HCEC 1CT (cell line): ENCODE measurements at places on chromosomes 3 and 15.

- DNase-seq: no peak
Measured at GRCh38 chr3:47605652-47606051, 27.0 kb upstream of the CSPG5 start.

DNA sequence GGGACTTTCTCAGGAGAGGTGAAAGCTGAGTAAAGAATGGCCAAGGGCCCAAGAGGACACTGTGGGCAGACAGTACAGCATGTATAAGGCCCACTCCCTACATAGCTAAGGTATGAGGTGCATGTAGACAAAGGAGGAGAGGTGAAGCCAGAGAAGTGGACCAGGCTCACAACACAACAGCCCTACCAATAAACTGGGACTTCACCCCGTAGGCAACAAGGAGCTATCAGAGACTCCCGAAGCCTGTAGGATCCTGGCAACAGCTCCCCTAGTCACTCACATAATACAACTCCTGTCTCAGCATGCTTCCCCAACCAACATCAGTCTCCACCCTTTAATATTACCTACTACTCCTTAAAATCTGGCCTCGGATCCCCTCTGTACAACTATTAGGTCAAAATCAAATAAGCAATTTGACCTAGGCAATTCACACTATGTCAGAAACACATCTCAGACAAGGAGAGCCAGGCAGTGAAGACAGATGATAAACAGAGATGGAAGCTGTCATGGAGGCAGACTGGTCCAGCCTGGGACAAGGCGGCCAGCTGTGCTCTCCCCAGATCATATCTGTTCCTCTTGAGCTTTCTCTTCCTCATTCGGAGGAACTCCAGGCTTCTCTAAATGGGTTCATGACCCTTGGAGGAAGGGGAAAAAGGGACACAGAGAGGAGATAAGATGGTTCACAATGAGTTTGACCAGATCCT is 1.4 kb downstream of the XXYLT1 start:
- no peak for DNase-seq

GRCh38 chr15:93298901-93299300 is 209.9 kb upstream of the RGMA start:
- DNase-seq: no peak

- DNase-seq: no peak
Measured at GRCh38 chr15:87743562-87743961, 513.0 kb downstream of the NTRK3 start.

GRCh38 chr15:47507221-47507985 is 209.9 kb upstream of the SEMA6D start:
- DNase-seq: no peak

- no peak for DNase-seq
Measured at GRCh38 chr3:175222356-175222755, 363.2 kb downstream of the NAALADL2 start.

GRCh38 chr3:113985541-113985940 is 37.7 kb downstream of the ZDHHC23 start:
- DNase-seq: no peak

DNA sequence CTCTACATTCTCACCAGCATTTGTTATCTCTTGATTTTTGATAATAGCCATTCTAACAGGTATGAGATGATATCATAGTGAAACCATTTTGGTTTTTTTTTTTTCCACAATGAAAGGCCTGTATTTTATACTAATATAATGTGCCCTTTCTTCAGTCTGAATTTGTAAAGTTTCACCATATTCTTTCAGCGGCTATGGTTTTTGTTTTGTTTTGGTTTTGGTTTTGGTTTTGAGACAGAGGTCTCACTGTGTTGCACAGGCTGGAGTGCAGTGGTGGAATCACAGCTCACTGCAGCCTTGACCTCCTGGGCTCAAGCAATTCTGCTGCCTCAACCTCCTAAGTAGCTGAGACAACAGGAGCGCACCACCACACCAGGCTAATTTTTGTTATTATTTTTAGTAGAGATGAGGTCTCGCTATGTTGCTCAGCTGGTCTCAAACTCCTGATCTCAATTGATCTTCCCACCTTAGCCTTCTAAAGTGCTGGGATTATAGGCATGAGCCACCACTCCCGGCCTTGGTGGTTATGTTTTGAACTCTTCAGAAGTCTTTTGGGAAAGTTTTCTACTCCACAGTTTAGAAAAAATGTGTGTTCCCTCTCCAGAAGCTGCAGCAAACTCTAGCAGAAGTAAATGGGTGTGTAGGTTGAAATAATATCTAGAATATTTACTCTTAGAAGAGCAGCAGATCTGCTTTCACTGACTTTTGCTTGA is 110.2 kb upstream of the UMPS start:
- no peak for DNase-seq

- DNase-seq: no peak
Measured at GRCh38 chr3:85554153-85554552, 595.4 kb downstream of the CADM2 start.

GRCh38 chr3:139848660-139849059 is 86.3 kb upstream of the CLSTN2 start:
- no peak for DNase-seq

DNA sequence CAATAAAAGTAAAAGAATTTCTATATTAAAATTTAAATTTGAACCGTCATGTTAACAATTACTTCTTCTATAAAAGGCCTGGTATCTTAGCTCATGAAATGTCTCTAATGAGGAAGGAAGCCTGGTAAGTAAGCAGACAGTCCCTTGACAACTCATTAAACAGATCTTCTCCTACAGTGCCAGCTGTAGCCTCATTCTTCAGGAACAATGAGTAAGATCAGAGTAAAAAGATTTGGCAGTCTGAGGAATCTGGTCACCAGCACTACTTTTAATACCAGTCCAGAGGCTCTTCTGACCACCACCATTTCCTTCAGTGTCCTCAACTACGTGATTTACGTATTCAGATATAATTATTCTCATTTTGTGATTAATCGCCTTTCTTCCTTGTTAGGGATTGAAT is 955.0 kb upstream of the ALCAM start:
- DNase-seq: no peak

GRCh38 chr15:36879568-36880222 is 220.7 kb downstream of the MEIS2 start:
- DNase-seq: no peak

- DNase-seq: peak; percentile 97
Measured at GRCh38 chr3:159128628-159129027, 326.8 kb downstream of the MFSD1 start.

- DNase-seq: no peak
Measured at GRCh38 chr3:197426121-197426566, 127.7 kb upstream of the DLG1 start.

GRCh38 chr15:74226761-74227540 is 9.2 kb upstream of the CCDC33 start:
- no peak for DNase-seq

DNA sequence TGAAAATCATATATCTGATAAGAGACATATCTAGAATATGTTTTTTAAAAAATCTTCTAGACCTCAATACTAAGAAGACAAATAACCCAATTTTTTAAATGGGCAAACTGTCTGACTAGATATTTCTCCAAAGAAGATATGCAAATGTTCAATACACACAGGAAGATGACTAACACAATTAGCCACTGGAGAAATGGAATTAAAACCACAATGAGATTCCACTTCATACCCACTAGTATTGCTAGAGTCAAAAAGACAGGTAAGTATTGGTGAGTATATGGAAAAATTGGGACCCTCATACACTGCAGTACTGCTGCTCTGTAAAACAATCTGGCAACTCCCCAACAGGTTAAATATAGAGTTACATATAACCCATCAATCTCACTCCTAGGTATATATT is 33.1 kb upstream of the TOPAZ1 start:
- DNase-seq: no peak

DNA sequence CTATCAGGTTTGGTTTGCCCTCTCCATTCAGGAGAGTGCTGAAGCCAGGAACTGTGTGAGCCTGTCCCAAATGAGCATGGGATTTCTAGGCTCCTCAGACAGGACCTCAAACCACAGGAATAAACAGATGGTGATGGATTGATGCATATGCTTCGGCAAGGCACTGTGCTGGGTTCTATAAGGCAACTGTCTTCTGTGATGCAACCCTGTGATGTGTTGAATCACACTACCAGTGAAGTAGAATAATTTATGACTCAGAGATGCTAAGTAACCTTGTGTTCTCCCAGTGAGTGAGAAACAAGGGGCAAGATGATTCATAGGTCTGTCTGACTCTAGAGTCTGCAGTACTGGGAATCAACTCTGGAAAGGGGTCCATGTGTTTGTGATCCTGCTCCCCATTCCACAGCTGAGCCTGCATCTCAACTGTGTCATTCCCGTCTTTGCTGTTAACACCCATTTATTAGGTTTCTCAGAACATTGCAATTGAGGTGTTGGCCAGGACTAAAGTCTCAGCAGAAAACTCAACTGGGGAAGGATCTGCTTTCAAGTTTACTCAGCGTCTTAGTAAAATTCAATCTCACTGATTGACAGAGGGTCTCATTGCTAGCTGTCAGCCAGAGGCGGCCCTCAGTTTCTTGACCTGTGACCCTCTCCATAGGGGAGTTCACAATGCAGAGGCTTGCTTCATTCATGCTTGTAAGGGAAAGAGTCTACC is 510.1 kb upstream of the CFAP20DC start:
- DNase-seq: peak; percentile 99

DNA sequence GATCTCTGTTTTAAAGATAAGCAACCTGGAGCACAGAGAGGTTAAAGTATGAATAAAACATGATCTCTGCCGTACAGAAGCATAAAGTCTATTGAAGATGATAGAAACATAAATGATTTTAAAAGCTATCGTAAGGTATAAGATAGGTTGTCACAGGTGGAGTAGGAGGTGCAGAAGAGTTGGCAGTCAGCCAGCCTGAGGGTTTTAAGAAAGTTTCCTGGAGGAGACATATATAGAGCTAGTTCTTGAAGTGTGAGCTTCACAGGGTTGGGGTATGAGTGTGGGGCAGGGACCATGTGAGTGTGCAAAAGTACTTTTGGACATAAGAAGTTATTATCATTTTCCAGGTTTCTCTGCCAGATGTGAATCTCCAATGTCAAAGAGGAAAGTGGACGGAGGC is 3.9 kb upstream of the FGF12 start:
- DNase-seq: no peak

- no peak for DNase-seq
Measured at GRCh38 chr3:64272842-64273241, 47.6 kb upstream of the PRICKLE2 start.

DNA sequence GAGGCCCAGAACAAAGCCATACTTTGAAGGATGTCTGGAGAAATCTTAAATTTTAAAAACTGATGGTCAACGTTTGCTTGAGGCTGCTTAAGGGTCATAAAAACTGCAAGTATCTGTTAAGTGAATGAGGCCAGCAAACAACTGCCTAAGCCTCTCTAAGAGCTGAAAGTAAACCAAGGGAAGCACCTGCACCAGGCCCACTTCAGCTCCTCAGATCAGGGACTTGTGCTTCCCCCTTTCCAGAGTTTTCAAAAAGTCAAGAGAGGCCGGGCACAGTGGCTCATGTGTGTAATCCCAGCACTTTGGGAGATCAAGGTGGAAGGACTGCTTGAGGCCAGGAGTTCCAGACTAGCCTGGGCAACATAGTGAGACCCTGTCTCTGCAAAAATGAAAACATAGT is 9.1 kb downstream of the FBXL22 start:
- no peak for DNase-seq

DNA sequence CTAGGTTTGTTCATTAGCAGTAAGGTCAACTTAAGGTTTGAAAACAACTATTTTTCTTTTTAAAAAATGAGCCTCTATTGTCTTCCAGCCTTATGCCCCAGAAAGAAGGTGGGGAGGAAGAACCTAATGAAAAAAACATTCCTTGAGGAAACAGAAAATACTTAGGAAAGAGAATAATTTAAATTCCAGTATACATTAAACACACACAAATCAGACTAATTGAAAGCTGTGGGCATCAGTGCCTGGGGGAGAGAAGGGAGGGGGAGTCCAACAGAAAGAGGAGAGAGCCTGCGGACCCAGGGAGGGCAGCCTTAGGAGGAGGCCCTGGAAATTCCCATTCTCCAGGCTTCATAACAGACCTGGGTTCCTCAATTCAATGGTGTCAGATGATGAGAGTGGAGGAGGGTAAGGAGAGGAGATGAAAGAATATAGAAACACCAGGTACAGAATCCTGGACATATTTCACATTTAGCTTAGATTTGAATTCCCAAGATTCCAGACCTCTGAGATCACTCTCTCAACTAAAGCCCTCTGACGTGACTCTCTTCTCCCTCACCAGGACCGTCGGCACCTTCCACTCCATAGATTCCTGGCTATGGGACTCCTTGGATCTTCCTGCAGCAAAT is 320.5 kb upstream of the UMPS start:
- no peak for DNase-seq

- peak; percentile 63 for DNase-seq
Measured at GRCh38 chr15:66842710-66843441, 140.8 kb downstream of the SMAD6 start.

DNA sequence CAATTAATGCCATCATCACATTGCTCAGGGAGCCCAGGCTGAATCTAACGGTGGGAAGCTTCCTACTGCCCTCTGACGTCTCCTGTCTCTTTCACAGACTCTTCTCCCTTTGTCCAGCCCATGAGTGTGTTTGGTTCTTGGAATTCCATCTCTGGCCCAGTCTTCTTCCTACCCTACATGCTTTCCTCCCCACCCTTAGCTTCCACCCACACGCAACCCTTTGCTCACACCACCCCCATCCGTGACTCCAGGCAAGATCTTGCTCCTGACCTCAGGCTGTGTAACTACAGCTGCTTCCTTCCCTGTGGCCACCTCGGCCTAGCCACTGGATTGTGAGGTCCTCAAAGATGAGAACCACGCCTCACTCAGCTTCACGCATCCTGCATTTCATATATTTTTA is 72.3 kb upstream of the THBS1 start:
- DNase-seq: no peak

GRCh38 chr3:176712191-176712590 is 485.1 kb downstream of the TBL1XR1 start:
- no peak for DNase-seq

- DNase-seq: no peak
Measured at GRCh38 chr15:90633360-90633759, 83.8 kb upstream of the BLM start.

DNA sequence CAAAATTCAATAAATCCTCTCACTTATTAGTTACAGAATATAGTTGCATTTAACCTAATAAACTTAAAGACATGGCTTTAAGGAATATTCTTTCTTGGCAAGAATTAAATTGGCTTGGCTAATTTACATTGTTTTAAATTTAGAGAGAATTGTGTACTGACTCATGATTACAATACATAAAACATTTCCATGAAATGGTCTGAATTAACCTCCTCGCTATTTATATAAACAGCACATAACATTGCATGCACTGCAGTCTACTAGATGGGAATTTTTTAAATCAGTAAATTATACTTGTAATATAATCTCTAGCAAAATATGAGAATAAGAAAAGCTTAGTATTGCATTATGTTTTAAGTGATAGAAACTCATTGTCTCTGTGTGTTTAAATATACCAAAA is 268.9 kb downstream of the SHOX2 start:
- DNase-seq: no peak
